ENCODE measurements at places on chromosomes 5 and 9.

GRCh38 chr5:95863383-95863757 lies 40.8 kb upstream of the GLRX start:
- no peak for DNase-seq

GRCh38 chr9:38074441-38074961 lies 5.5 kb upstream of the SHB start:
- peak; percentile 63 for DNase-seq

DNA sequence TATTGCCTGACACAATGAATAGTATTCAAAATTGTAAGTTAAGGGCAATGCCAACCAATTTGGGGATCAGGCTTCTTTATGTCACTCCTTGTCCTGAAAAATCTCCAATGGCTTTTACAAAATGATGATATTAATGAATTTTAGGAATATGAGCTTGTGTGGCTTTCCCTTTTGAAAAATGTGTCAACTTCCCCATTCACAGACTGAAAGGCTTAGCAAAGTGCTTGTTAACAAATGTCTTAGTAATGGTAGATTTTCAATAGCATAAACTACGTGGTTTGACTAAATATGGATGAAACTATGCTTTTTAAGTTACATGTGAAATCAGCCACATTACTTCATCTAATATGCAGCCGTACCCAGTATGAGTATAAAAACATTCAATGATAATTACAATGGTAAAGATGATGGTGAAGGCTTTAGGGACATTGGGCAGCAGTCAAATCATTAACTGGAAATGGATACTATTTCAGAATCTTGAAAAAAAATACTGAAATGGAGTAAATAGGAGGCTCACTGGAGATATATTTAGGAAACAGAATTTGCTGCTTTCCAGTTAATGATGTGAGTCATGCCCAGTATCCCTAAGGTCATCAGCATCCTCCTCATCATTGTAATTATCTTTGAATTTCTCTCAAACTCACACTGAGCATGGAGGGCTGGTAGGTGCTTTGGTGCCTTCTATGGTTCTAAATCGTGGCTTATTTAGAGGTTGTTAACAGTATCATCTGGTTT lies 113.3 kb upstream of the ZNF608 start:
- no peak for DNase-seq

GRCh38 chr9:133890583-133890982 lies 101.5 kb downstream of the VAV2 start:
- DNase-seq: no peak

- peak; percentile 60 for DNase-seq
Observed at GRCh38 chr9:135885100-135885853, 22.1 kb downstream of the CAMSAP1 start.

- DNase-seq: no peak
Observed at GRCh38 chr9:124164811-124165210, 92.9 kb upstream of the NEK6 start.

DNA sequence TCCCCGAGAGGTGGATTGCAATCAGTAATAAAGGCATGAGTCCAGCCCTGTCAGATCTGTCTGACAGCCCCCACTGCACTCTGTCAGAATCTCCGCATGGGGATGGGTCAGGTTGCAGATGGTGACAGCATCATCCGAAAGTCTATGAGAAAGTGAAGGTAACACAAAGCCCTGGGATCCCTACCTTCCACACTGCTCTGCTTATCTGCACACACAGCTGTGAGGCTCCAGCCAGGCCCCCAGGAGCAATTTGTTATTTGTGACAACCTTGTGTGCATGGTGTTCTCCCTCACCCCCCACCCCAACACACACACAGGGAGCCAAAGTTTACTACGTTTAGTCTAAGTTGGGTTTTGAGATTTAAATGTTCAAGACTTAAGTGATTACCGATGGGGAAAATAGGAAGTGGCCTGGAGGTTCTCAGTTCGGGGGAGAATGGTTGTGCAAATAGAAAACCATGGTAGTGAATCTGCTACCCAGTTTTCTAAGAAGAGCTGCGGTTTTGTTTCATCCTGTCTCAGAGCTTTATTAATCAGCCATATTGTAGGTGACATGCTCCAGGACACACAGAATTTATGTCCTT lies 92.7 kb downstream of the SV2C start:
- DNase-seq: no peak

DNA sequence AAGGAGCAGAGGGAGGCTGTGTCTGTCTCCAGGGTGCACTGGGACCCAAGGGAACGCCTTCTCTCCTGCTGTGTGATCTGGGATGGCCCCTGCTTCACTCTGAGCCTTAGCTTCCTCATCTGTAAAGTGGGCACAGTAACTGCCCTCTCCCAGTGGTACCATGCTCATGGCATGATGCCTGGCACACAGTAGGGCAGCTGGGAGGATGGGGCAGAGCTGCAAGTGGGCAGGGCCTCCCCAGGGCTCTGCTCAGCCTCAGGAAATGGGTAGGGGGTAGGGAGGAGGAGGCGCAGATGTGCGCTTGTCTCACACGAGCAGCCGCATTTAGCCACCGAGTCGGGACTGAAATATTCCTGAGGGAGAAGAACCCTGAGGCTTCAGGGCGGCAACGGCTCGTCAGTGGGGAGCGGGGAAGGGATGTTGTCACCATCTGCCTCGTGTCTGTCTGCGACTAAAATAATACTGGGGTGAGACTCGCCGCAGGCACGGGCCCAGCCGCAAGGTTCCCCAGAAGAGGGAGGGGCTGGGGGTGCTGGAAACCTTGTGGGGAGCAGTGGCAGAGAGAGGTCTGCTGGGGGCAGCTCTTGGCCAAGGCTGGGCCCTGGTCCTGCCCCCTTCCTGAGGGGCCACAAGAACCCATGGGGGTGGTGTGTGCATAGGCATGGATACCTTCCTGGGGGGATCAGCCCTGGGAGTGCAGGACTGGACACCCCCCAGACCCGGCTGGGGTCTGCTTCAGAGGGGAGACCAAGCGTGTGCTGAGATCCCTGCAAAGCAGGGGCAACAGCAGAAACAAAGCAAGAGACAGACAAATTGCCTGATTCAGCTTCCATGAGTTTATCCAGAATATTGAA lies 55.2 kb upstream of the PSD2 start:
- peak; percentile 59 for DNase-seq

- no peak for DNase-seq
Observed at GRCh38 chr5:9494301-9494700, 51.6 kb downstream of the SEMA5A start.

- no peak for DNase-seq
Observed at GRCh38 chr9:34675869-34676268, 13.4 kb upstream of the CCL27 start.

DNA sequence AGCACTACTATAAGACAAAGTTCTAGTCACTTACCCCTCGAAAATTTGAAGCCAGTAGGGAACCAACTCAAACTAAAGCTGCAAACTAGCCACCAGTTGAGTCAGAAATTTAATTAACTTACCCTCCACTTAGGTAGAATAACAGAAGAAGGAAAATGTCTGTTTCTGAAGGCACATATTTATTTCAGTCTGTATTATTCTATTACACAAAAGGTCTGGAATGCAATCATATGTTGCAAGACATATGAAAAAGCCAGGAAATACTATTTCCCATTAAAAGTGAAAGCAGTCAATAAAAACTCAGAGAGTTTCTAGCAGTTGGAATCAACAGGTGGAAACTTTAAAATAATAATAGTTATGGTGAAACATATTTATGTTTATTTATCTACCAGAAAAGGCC lies 79.2 kb upstream of the SLCO4C1 start:
- no peak for DNase-seq

- peak; percentile 73 for DNase-seq
Observed at GRCh38 chr5:149464796-149465489, 85.9 kb upstream of the IL17B start.

DNA sequence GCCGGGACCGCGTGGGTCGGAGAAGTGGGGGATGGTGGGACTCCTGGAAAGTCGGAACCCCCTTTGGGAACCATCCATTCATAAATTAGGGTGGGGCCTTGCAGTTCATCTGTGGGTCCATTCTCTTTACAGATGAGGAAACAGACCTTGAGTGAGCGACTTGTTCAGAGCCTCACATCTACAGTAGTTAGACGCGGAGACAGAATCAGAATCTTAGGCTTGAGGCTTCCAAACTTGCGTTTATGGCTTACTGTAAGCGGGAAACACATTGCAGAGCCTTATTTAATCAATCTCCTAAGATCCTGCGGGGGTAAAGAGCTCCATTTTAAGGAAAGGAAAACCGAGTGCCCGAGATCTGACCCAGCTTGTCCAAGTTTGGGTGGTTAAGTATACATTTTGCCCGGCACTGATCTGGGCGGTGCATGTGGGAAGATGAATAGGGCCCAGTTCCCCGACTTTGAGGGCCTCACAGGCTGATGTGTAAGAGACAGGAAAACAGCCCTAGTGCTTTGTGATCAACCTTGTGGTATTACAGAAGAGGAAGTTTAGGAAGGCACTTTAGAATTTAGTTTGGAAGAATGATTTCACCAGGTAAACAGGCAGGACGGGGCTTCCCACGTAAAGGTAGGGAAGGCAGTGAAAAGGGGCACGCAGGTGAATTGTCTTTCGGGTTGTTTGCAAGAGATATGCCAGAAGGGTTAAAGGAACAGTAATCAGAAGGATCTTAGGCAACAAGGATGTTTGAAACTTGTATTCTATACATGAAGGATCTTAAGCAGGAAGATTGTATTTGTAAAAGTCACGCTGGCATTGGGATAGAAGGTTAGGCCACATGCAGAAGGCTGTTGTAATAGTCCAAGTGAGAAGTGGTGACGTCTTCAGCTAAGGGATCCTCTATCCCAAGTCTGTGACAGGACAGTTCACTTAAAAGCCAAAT lies 744 bp downstream of the TARS1 start:
- peak; percentile 42 for DNase-seq

DNA sequence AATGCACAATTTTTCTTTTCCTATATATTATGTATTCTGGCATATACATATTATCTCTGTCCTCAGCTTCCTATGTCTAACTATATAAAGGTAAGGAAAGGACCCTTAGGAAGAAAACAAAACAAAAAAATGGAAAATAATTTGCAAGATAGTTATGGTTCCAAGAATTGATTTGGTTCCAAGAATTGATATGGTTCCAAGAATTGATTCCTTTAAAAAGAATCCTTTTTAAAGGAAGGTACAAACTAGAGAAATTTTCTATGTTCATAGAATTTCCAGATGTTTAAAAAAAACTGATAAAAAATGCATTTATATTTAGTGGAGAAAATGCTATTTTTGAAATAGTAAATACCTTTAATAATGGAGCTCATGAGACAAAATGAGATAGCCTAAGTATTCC lies 12.1 kb downstream of the LYRM7 start:
- DNase-seq: no peak

DNA sequence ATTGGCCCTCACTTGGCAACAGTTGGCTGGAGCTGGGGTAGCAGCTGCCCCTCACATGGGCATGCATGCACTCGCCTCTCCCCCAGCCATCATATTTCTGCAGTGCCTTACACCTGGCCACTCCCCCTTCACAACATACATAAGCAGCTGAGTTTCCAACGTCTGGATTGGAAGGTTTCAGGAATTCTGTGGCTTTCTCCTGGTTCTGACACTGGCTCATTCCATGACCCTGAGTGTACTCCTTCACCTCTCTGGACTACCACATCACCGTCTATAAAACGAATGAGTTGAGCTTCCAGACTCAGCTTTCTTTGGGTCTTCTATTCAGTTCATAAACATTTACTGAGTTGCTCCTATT lies 84.3 kb downstream of the GALNT10 start:
- no peak for DNase-seq

DNA sequence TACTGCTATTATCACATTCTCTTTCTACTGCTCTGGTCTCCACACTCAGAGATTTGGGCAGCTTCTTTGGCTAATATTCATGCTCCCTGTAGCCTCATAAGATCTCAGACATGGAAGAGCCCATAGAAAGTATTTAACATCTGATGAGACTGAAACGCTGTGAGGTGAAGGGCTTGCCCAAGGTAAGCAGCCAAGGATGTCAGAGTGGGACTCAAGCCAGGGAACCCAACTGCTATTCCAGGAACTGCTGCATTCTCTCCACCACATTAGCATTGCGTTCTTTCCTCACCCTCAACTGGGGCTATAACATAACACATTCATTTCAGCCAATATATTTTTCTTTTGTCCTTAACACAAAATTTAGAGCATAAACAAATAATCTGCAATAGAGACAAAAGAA lies 3.8 kb downstream of the ADRB2 start:
- no peak for DNase-seq

DNA sequence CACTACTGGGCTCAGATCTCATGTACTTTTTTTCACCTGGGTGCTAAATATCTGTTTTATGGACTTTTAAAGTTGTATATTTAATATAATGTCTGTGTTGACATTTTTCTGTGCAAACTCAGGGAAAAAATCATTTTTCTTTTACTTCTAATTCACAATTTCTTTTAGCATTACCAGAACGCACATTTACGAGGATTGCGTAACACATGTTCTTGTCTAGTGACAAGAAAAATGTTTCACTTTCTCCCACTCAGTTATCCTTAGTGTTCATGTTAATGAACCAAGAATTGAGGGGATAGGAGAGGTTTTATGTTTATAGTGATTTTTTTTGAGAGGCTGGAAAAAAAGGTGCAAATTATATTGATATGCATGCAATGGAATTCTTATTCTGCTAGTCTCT lies 86.3 kb upstream of the PJA2 start:
- no peak for DNase-seq

- DNase-seq: peak; percentile 58
Observed at GRCh38 chr9:107749787-107750444, 260.3 kb upstream of the KLF4 start.

- DNase-seq: no peak
Observed at GRCh38 chr9:19465586-19466279, 56.9 kb downstream of the ACER2 start.

GRCh38 chr5:45596320-45596719 lies 99.9 kb downstream of the HCN1 start:
- DNase-seq: no peak

- DNase-seq: no peak
Observed at GRCh38 chr9:122846371-122846940, 18.1 kb upstream of the PDCL start.

- no peak for DNase-seq
Observed at GRCh38 chr5:19256036-19256435, 732.0 kb downstream of the CDH18 start.

GRCh38 chr9:80843028-80843427 lies 846.3 kb downstream of the TLE1 start:
- no peak for DNase-seq

DNA sequence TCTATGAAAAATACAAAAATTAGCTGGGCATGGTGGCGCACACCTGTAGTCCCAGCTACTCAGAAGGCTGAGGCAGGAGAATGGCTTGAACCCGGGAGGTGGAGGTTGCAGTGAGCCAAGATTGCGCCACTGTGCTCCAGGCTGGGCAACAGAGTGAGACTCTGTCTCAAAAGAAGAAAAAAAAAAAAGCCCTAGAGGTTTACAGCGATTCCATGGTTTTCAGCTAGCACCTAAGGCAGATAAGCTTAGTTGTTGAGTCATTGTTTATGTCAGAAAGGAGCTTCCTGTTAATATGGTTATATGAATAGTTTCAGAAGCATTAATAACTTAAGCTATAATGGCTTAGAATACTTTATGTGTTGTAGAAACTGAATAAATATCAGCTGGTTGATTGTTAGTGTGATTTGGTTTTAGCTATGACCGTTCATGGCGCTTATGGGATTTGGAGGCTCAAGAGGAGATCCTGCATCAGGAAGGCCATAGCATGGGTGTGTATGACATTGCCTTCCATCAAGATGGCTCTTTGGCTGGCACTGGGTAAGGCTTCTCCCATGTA lies 13.0 kb downstream of the RNF183 start:
- DNase-seq: no peak

Measured in hepatic stellate cell (primary cell).